ENCODE measurements at places on chromosomes 7 and 10. TPM values are rescaled to one million over a fixed set of nuclear protein-coding genes. Genes with fewer than 3 reads are reported as not detected.

The TSPAN12 gene
- 23.2 TPM for total RNA-seq

DNA sequence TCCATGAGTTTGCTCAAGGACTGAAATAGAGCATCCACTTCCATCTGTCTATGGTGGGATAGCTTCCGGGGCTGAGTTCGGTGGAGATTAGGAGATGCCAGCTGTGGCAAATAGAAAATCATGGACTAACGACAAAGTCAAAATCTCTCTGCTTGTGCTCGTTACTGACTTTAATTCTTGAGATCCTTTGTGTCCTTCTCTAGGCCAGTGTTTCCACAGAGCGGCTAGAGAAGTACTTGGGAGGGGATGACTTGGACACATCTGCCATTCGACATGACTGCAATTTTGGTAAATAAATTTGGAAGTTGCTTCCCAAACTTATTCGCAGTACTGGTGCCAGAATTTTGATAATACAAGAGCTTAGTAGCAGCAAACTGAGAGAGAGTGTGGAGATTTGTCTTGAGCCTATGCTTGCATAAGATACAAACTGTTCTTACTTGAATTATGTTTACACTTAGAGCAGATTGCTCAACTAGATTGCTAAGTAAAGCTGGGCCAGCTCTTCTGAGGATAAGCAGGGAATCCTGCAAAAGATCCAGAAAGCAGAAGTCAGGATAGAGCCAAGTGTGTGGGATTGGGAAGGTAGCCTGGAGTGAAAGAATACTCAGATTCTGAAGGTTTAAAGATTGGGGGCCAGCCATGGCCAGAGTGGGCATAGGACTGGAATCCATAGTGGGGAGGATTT, 27.6 kb downstream of the ABCC2 start:
- no peaks in the 10 kb centered on the region for H3K4me1 ChIP-seq
- H3K27ac ChIP-seq = no peak overlapping the region
- no peaks in the 10 kb centered on the region for H3K27me3 ChIP-seq
- DNase-seq = no peak
- no peaks in the 10 kb centered on the region for H3K36me3 ChIP-seq

- H3K27me3 ChIP-seq = no peaks in the 10 kb centered on the region
- H3K36me3 ChIP-seq = peaks cover 2% of the 10 kb centered on the region
- peak overlapping the region; percentile 76 for H3K27ac ChIP-seq
- peaks cover 38% of the 10 kb centered on the region for H3K4me1 ChIP-seq
Observed at GRCh38 chr10:77898323-77899079, 28.1 kb downstream of the DLG5 start.

DNA sequence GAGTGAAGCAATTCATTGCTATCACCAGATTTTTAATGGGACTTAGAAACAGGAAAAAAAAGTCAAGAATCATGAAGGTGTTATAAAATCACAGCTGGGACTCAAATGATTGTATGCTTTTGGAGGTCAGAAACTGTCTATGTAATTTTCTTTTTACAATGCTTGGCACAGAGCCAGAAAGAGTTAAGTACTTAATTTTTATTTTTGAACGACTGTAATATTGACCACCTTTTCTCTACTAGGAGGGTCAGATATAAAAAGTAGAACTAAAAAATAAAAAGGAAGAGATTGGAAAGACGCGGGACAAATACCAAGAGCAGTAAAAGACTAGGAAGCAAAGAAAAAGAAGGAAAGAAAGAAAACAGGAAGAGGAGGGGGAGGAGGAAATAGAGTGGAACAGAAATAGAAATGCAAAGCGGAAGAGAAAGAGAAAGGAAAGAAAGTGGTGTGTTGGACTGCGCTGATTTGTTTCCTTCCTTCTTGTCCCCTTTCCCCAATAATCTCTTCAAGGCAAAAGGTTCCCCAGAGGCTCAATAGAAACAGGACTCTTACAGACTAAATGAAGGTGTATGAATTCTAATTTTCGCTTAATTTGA, 23.2 kb upstream of the C1GALT1 start:
- no peak for DNase-seq
- H3K27me3 ChIP-seq = no peaks in the 10 kb centered on the region
- H3K36me3 ChIP-seq = peaks cover 3% of the 10 kb centered on the region
- H3K4me3 ChIP-seq = no peak overlapping the region
- no peak overlapping the region for H3K27ac ChIP-seq
- H3K4me1 ChIP-seq = no peaks in the 10 kb centered on the region

GRCh38 chr10:34875061-34875460, 60.0 kb upstream of the PARD3 start:
- H3K36me3 ChIP-seq = no peaks in the 10 kb centered on the region
- DNase-seq = no peak
- H3K27me3 ChIP-seq = no peaks in the 10 kb centered on the region
- H3K4me1 ChIP-seq = no peaks in the 10 kb centered on the region

DNA sequence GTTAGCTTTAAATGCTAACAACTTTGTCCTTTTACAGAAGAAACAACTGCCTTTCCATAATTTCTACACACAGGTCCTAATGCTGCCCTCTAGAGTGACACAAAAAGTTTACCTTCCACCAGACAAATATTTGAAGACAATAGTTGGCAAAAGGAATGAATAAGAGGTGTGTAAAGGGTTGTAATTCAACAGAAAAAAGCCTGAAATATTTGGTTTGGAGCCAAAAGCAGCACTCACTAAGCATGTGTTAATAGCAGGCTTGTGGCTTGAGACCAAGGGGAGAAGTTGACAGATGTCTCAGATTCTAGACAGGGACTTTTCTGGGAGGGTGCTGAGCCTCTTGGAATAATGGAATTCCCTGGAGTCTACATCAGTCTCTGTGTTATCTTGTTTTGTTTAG, 156.2 kb upstream of the GALNT17 start:
- H3K27ac ChIP-seq = no peak overlapping the region
- H3K4me3 ChIP-seq = no peak overlapping the region
- H3K27me3 ChIP-seq = peaks cover 4% of the 10 kb centered on the region

Data from progenitor cell of endocrine pancreas (in vitro differentiated cells).